Amygdala (tissue), 56 donors: ENCODE measurements at places on chromosomes 7 and 10.

- no peak for DNase-seq
Measured at GRCh38 chr10:63415640-63416244, 50.0 kb downstream of the JMJD1C start.

GRCh38 chr10:19204246-19204917, 155.8 kb downstream of the MALRD1 start:
- no peak for DNase-seq

- DNase-seq: no peak
Measured at GRCh38 chr10:16193241-16193640, 243.6 kb upstream of the PTER start.

DNA sequence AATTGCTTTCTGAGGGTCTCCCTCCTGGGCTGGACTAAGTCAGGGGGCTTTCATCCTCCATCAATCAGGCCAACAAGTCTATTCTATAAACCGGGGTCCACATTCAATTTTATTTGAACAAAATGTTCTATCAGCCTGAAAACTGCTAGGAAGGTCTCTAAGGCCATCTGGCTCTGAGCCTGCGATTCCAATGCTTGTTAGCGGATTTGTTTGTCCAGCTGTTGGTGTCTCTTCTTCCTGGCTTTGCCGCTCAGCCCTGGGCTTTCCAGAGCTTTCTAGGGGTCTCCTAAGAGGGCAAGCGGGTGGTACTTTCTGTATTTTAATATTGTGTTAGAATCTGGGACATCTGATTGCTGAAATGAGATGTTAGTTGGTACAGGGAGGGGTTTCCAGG, 136.7 kb downstream of the VIPR2 start:
- no peak for DNase-seq

- DNase-seq: no peak
Measured at GRCh38 chr10:73956476-73957359, 41.2 kb upstream of the VCL start.

- DNase-seq: no peak
Measured at GRCh38 chr7:155715111-155715805, 70.8 kb downstream of the RBM33 start.

DNA sequence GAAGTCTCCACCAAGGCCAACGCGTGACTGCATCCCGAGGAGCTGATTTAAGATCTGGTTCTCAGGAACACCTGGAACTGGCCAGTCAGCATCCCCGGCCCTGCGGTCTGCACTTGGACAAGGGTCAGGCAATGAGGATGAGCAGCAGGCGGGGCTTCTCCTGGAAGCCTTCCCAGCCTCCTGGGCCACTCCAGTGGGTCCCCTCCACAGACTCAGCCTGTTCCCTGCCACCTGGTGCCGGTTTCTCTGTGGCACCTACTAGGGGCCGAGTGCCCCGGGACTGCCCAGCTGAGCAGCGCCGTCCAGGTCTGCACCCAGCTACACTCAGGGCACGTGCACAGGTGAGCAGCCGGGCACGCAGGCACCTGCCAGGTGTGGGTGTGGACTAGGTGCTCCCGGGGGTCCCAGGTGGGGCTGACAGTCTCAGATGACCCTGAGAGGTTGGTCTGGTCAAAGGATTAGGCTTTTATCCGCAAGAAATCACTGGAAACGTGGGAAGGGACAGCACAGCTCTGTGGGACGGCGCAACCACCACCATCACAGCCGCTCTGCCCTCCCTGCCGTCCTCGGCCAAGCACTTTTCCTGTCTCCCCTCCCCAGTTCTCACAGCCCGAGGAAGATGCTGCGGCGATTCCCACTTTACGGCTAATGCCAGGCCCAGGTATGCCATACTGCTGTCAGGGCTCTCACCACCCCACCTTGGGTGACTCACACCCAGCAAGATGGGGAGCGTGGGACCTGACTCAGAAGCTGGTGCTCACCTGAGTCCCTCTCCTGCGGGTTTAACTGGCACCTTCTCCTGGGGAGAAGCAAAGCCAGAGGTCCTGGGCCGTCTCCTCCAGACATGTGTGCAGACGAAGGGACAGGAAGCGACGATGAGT, 166.0 kb downstream of the RNF216 start:
- no peak for DNase-seq

DNA sequence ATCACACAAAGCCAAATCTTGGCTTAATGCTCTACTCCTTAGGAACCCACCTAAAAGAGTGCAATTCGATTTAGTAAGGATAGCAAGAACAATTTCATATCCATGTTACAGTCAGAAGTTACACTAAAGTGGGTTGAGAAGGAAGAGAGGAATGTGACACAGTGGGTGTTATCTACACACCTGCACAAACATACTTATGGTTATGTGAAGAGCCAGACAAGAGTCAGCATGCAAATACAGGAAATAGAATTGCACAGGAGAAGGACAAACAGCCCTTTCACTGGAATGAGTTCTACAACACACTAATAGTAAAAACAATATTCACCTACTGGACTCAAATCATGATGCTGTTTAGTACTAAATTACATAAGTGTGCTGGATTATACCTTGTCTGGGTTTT, 262.8 kb downstream of the DGKB start:
- no peak for DNase-seq

DNA sequence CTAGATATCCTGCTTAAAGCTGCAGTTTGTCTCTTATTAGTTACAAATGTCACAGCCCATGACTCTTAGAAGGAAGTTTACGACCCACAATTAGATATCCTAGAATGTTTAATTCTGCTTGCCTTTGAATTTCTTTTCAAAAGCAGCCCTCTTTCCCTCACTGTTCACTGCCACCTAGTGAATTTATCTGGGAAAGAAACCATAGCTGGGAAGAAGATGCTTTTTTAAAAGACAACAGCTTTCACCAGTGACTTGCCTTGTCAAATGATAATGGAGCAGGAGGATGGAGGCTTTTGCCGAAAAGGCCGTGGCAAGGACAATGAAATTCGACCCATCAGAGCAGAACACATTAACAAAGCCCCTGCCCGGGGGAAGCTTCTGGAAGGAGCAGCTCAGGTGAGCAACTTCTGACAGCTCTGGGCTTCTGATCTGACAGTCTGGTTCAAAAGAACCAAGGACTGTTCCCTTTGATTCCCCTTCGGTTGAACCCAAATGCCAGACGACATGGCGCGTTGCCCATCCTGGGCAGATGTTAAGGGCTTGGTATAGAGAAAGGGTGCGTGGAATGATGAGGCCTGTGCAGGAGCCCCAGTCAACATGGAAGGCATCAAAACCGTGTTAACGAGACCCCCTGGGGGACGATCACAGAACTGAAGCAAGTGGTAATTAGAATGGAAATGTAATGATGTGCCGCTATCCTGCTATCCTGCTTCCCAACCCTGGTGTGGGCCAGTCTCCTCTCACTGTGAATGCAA, 236.8 kb downstream of the FRMD4A start:
- DNase-seq: no peak

DNA sequence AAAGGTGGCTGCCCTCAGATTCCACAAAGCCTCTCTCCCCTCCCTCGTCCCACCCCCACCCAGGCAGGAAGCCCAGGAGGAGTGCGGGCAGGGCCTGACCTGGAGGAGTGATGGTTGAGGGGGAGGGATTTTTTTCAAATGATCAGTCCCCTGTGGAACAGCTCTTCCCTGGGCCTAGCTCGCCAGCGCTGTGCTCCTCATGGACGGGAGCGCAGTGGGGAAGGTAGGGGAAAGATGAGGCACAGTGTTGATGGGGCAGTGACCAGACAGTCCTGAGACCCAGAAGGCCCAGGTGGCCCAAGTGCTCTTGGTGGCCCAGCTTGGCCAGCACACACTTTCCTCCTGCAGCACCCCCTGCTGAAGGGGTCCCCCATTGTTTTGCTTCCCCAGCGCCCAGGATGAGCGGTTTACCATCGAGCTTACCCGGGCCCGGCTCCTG, 8.5 kb downstream of the SAP25 start:
- no peak for DNase-seq

- no peak for DNase-seq
Measured at GRCh38 chr7:140061607-140061930, 1.2 kb downstream of the PARP12 start.

DNA sequence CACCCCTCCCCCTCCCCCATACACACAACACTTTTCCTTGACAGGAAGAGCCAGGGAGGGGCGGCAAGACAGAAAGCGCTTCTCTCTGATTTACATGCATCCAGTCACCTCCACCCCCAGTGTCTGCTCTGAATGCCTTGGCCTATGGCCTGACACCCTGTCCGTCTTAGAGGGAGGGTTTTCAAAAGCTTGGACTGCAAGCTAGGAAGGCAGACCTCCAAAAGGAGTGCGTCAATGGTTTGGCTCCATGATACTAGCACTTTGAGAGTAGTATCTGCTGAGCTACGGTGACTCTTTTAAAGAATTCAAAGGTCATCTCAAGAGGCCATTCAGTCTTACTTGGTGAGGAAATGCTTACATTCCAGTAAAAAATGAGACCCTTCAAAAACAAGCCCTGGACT, 20.3 kb upstream of the PAX2 start:
- no peak for DNase-seq

DNA sequence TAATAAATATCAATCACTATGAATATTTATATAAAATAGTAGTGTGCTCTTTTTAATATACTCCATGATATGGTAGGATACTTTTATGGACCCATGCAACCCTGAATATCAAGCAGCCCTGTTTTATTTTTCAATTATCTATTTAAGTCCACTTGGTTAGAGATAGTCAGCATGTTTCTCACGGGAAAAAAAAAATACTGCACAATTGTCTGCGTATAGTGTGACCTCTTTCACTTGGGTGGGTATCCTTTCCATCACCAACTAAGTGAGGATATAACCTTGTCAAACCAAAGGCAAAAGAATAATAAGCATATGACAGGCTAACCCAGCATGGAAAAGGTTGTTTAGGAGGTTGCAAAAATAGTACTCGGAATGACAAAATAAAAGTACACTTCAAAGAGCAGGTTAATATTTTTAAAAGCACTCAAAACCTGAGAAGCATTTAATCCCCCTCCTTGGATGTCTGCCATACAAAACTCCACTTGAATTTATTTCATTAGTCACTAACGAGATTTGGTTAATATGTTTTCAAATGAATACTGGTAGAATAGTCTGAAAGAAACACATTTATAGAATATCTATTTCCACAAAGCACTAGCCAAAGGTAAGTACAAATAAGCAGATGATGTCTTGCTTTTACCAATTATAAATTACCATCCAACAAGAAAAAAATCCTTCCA, 76.5 kb downstream of the IMMP2L start:
- no peak for DNase-seq

DNA sequence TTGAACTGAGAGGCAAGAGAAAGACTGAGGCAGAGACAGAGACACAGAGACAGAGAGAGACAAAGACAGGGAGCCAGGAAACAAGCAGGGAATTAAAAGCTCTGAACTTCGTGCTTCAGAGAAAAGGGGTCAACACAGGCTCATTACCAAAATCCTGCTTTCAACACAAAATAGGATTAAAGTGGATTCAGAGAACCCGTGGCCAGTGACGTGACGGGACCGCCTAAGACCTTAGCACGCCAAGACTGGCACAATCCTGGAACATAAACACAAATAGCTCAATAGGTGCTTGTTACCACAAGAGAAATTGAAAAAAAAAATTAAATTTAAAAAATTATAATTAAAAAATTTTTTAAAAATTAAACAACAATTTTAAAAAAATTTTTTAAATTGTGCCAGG, 21.5 kb downstream of the ASB13 start:
- DNase-seq: no peak

DNA sequence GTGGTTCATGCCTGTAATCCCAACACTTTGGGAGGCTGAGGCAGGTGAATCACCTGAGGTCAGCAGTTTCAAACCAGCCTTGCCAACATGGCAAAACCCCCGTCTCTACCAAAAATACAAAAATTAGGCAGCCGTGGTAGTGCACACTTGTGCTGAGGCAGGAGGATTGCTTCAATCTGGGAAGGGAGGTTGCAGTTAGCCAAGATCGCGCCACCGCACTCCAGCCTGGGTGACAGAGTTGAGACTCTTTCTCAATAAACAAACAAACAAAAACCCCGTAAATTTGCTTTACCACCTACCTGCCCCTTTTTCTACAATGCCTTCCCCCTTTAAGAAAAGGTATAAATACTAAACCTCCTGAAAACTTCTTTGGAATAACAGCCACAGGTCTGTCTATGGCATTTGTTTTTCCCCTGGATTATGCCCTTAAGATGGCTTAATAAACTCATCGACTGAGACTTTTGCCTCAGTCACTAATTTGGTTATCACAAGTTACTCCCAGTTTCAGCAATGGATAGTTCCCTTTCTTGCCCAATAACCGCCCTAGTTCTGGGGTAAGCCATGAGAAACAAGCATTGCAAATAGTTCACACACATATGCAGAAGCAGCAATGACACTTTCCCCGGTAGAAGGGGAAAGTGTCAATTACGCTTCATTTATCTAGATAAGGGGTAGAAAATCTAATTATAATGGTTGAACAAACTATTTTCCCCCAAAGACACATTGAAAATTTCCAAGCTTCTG, 52.8 kb upstream of the SVIL start:
- no peak for DNase-seq

- no peak for DNase-seq
Measured at GRCh38 chr7:2978408-2978807, 65.3 kb downstream of the CARD11 start.

- no peak for DNase-seq
Measured at GRCh38 chr10:598415-599170, 90.9 kb downstream of the DIP2C start.

- DNase-seq: no peak
Measured at GRCh38 chr10:130745821-130746220, 565.7 kb downstream of the TCERG1L start.

- DNase-seq: no peak
Measured at GRCh38 chr7:44681645-44682044, 67.0 kb upstream of the ZMIZ2 start.

DNA sequence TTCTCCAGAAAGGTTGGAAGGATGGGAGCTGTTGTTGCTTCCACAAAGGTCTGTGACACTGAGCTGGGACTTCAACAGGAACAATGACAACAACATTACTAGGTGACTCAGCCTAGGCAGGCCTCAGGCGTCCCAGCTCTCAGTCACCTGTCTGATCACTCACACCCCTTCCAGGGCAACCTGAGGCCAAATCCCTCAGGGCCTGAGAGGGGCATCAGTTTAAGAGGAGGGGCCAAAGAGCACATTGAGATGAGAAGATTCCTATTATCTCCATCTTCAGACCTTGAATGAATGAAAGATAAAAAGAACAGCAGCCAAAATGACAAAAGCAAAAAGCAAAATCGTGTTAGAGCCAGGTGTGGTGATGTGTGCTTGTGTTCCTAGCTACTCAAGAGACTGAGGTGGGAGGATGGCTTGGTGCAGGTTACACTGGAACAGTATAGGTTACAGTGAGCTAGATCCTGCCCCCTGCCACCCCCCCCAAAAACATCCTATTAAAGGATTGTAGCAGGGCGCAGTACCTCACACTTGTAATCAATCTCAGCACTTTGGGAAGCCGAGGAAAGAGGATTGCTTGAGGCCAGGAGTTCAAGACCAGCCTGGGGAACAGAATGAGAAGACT, at the start of gene ATG9B:
Gene ATG9B, minus strand, starts transcription at position 60 of the 622 bp plus-strand sequence. CDS start 71 bp downstream, outside the sequence.
- DNase-seq: no peak

- DNase-seq: no peak
Measured at GRCh38 chr7:2726316-2727018, 38.5 kb downstream of the AMZ1 start.
